Tibial artery (tissue), 4 donors: ENCODE measurements at places on chromosomes 3 and 15.

GRCh38 chr3:85321892-85322291, 363.1 kb downstream of the CADM2 start:
- H3K27me3 ChIP-seq: no peaks in the 10 kb centered on the region
- no peaks in the 10 kb centered on the region for H3K4me1 ChIP-seq
- H3K4me3 ChIP-seq: no peak overlapping the region
- no peak overlapping the region for H3K27ac ChIP-seq
- no peak for DNase-seq

GRCh38 chr15:58773024-58773423, 1.9 kb downstream of the MINDY2 start:
- H3K4me3 ChIP-seq: peak overlapping the region; percentile 69
- DNase-seq: no peak
- peak overlapping the region; percentile 96 for H3K27ac ChIP-seq
- H3K4me1 ChIP-seq: peaks cover 60% of the 10 kb centered on the region

GRCh38 chr15:96115642-96116041, 214.9 kb upstream of the NR2F2 start:
- no peaks in the 10 kb centered on the region for H3K36me3 ChIP-seq
- H3K4me1 ChIP-seq: no peaks in the 10 kb centered on the region
- no peak overlapping the region for H3K4me3 ChIP-seq
- H3K27ac ChIP-seq: no peak overlapping the region
- H3K27me3 ChIP-seq: no peaks in the 10 kb centered on the region

- H3K36me3 ChIP-seq: peaks cover 8% of the 10 kb centered on the region
- peak overlapping the region; percentile 9 for H3K4me3 ChIP-seq
- DNase-seq: no peak
Measured at GRCh38 chr15:96300836-96301235, 29.7 kb upstream of the NR2F2 start.

DNA sequence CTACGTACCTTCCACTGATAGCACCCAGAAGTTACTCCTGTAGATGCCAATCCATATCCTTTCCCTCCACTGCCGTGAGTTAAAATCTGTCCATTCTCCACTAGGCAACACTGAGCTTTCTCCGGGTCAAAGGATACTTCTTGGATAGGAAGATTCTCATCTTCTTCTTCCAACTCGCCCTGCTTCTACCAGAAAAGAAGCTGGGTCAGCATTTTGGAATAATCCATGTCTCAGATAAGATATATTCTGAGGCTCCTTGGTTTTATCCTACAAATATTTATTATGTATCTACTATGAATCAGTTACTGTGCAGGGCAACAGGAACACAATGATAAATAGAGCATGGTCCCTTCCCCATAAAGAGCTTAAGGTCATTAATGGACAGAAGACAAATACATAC, 89.2 kb downstream of the FBXL22 start:
- H3K27me3 ChIP-seq: no peaks in the 10 kb centered on the region
- H3K27ac ChIP-seq: no peak overlapping the region
- no peak for DNase-seq
- H3K36me3 ChIP-seq: peaks cover 88% of the 10 kb centered on the region

DNA sequence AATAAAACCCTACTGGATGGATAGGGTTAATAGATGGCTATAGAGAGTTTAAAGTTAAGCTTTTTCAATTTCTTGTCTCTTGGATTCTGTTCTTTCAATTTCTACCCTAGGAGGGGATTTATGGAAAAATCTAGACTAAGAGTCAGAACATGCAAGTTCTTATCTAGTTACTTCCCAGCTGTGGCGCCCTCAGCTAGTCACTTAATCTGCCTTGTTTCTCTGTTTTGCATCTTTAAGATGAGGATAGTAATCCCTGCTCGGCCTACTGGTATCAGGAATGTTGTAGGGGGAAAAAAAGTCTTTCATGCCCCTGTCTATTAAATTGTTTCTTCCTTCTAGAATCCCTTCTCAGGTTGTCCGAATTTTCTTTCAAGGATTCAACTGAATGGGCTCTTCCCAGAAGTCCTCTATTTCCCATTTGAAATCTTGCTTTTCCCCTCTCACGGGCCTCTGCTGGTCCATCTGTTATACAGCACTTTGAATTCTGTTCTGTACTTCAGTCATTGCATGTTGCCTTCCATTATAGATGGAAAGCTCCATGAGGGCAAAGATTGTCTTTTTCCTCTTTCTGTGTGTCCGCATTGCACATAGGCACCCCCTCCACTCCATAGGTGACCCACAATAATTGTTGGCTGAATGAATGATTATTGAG, 4.4 kb downstream of the KCTD6 start:
- peaks cover 8% of the 10 kb centered on the region for H3K36me3 ChIP-seq
- H3K27ac ChIP-seq: no peak overlapping the region
- no peak overlapping the region for H3K4me3 ChIP-seq
- DNase-seq: no peak
- no peaks in the 10 kb centered on the region for H3K27me3 ChIP-seq

DNA sequence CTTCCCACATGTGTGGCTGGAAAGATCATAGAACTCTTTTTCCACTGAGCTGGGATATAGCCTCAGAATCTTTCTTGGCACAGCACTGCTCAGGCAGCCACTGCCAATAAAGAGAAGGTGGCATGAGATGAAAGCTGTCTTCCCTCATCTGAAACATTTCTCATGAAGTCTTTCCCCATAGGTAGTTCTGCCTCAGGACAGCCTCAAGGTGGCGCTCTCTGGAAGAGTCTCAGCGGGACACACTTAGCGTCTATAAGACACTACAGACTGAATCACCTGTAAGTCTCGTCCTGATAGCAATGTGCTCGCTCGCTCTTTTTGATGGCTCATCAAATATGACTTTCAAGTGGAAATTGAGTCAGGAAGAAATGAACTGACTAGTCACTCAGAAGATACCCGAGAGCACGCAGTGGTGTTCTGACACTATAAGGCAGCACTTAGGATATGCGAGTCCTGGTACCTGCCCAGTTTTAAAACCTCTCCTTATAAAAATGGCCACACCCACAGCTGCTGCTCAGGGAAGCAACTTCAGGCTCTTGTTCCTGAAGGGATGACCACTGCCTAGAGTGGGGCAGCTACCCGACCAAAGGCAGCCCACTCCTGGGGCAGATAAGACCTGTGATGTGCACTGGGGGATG, 269.5 kb downstream of the SUCLG2 start:
- peaks cover 24% of the 10 kb centered on the region for H3K4me1 ChIP-seq
- no peak for DNase-seq
- H3K27me3 ChIP-seq: no peaks in the 10 kb centered on the region
- no peak overlapping the region for H3K27ac ChIP-seq

DNA sequence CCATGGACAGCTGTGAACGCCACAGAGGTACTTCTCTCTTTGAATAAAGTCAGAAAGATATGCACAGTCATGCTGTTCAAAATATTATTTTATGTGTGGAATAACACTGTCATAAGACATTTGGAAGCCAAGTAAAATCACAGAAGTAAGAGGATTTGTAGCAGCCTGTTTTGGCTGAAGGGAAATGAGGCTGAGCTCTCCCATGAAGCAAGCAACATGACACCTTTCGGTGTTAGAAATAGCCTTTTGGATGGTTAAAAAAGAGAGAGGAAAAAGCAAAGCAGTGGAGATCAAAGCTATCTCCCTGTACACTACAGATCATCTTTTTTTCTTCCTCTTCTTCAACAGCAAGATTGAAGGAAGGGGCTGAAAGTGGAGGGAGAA, 755.3 kb downstream of the ROBO1 start:
- H3K27me3 ChIP-seq: no peaks in the 10 kb centered on the region
- no peaks in the 10 kb centered on the region for H3K36me3 ChIP-seq
- no peaks in the 10 kb centered on the region for H3K4me1 ChIP-seq
- DNase-seq: no peak
- H3K4me3 ChIP-seq: peak overlapping the region; percentile 5
